CD4-positive, alpha-beta T cell (primary cell): ENCODE measurements at places on chromosomes 2 and 18.

DNA sequence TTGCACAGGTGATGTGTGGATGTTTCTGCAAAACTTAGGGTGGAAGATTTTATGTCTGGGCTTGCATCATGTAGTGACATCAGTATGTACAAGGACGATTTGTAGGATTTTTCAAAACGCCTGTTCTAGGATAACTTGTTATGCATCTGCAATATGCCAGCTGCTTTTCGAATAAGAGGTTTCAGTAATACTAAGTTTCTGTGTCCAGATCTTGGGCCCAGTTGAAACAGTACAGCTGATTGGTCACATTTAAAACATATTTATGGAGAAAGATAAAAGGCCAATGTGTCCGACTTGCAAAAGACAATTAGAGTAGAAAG is 1.2 kb downstream of the PTPN4 start:
- DNase-seq: no peak
- no peak overlapping the region for H3K27ac ChIP-seq
- H3K36me3 ChIP-seq: no peaks in the 10 kb centered on the region

DNA sequence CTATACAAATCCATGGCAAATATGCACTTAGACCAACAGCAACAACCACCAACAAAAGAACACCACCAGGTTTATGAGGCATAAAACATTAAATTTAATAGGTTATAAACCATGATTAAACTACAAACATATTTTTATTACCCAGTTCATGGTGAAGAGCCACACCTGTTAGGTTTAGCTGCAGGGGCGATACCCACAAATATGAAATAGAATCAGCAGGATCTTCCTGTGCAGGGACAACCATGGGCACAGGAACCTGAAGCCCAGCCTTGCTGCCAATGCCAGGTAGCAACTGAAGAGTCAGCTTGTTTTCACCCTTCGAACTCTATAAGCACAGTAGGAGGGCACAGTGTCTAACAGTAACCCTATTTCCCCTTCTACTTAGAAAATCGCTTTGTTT is 675.0 kb downstream of the SATB2 start:
- no peaks in the 10 kb centered on the region for H3K4me1 ChIP-seq
- no peaks in the 10 kb centered on the region for H3K36me3 ChIP-seq
- no peak overlapping the region for H3K27ac ChIP-seq
- H3K27me3 ChIP-seq: no peaks in the 10 kb centered on the region
- no peak overlapping the region for H3K4me3 ChIP-seq

DNA sequence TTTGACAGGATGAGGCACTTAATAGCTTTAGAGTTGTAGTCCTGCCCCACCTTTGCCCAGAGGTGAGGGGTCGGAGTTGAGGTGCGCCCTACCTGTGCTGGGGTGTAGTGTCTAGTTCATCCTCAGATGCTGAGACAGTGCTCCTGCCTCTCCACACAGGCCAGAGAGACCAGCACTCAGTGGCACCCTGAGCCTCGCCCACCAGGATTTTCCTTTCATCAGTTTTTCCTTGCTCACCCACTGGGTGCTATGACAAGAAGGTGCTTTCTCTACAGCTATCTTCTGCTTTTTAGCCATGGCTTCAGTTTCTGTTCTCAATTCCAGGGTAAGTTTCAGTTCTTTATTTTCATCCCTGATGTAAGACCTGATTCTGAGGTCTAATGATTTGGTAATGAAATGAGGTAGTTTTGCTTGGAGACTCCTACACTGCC is 16.8 kb upstream of the TMEM131 start:
- no peaks in the 10 kb centered on the region for H3K36me3 ChIP-seq
- H3K27me3 ChIP-seq: no peaks in the 10 kb centered on the region
- no peaks in the 10 kb centered on the region for H3K4me1 ChIP-seq
- H3K4me3 ChIP-seq: no peak overlapping the region
- no peak overlapping the region for H3K27ac ChIP-seq

GRCh38 chr2:64186699-64187605 is 42.7 kb upstream of the PELI1 start:
- H3K36me3 ChIP-seq: no peaks in the 10 kb centered on the region
- H3K27ac ChIP-seq: no peak overlapping the region
- no peak overlapping the region for H3K4me3 ChIP-seq
- no peaks in the 10 kb centered on the region for H3K27me3 ChIP-seq
- no peaks in the 10 kb centered on the region for H3K4me1 ChIP-seq

- no peaks in the 10 kb centered on the region for H3K36me3 ChIP-seq
- no peaks in the 10 kb centered on the region for H3K4me1 ChIP-seq
- H3K27me3 ChIP-seq: no peaks in the 10 kb centered on the region
- DNase-seq: peak; percentile 36
- H3K4me3 ChIP-seq: no peak overlapping the region
Measured at GRCh38 chr18:3481696-3482210, 31.8 kb downstream of the TGIF1 start.

DNA sequence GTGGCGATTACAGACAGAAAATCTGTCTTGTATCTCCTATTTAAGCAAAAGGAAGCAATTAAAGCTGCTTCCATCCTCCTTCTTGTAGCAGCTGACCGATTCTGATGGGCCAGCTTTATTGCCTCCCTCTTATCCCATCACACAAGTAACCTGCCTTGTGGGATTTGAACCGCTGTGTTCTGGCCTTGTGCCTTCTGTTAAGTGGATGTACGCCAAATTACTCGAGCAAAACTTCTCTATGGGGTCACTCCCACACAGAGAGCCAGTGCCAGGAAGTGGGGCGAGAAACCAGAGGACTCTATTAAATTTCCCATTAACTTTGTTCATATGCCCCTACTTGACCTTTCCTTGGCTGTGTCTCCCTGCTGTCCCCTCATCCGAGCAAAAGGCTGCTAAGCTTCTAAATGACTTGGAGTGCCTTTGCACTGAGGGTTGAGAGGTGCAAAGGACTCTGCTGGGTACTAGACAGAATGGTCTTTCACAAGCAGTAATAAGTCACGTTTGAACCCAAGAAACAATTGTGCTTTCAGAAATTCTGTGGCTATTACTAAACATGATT is 672.5 kb downstream of the MBD2 start:
- H3K27ac ChIP-seq: no peak overlapping the region
- no peaks in the 10 kb centered on the region for H3K4me1 ChIP-seq
- H3K4me3 ChIP-seq: no peak overlapping the region
